ENCODE measurements at places on chromosomes 1 and 21. TPM values are rescaled to one million over a fixed set of nuclear protein-coding genes. Genes with fewer than 3 reads are reported as not detected.

SPRR3 gene
- 1,163 TPM for total RNA-seq

RNF186 gene
- total RNA-seq = not detected

CASZ1 gene
- total RNA-seq = 30.7 TPM

LCE2B gene
- total RNA-seq = not detected

TSSK3 gene
- total RNA-seq = not detected

BATF3 gene
- 7.9 TPM for total RNA-seq

- H3K4me3 ChIP-seq = no peak overlapping the region
- H3K27ac ChIP-seq = no peak overlapping the region
- H3K27me3 ChIP-seq = no peaks in the 10 kb centered on the region
- peaks cover 15% of the 10 kb centered on the region for H3K36me3 ChIP-seq
These were observed 2.3 kb downstream of the FABP3 start for GRCh38 chr1:31370565-31370964.

DNA sequence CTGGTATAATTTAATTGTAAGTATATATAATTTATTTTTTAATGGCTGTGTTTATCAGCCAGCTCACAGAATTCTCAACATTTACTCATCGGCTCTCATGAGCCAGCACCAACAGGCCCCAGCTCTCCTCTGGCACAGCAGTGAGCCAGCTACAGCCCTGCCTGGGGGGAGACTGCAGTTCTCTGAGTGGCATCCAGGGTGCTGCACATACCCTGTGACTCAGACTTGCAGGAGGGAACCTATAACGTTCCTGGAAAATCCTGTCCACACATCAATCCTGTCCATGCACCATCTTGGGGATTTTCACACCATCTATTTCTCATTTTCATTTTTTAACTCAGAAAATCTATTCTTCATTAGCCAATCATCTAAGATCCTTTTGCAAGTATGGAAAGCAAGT, 36.5 kb downstream of the FHAD1 start:
- H3K4me1 ChIP-seq = peaks cover 5% of the 10 kb centered on the region
- H3K27ac ChIP-seq = no peak overlapping the region
- H3K36me3 ChIP-seq = no peaks in the 10 kb centered on the region
- no peak overlapping the region for H3K4me3 ChIP-seq
- no peak for DNase-seq

GRCh38 chr1:203518541-203518940, 24.6 kb downstream of the OPTC start:
- H3K36me3 ChIP-seq = no peaks in the 10 kb centered on the region
- no peak overlapping the region for H3K27ac ChIP-seq
- no peaks in the 10 kb centered on the region for H3K27me3 ChIP-seq
- no peak overlapping the region for H3K4me3 ChIP-seq

- peaks cover 26% of the 10 kb centered on the region for H3K4me1 ChIP-seq
- H3K27me3 ChIP-seq = no peaks in the 10 kb centered on the region
- no peak for DNase-seq
- no peak overlapping the region for H3K4me3 ChIP-seq
- no peaks in the 10 kb centered on the region for H3K36me3 ChIP-seq
These were observed 10.2 kb upstream of the EPHA2 start for GRCh38 chr1:16166117-16166516.

GRCh38 chr1:198629610-198630009, 9.2 kb upstream of the PTPRC start:
- no peaks in the 10 kb centered on the region for H3K27me3 ChIP-seq
- no peak for DNase-seq
- no peak overlapping the region for H3K4me3 ChIP-seq

DNA sequence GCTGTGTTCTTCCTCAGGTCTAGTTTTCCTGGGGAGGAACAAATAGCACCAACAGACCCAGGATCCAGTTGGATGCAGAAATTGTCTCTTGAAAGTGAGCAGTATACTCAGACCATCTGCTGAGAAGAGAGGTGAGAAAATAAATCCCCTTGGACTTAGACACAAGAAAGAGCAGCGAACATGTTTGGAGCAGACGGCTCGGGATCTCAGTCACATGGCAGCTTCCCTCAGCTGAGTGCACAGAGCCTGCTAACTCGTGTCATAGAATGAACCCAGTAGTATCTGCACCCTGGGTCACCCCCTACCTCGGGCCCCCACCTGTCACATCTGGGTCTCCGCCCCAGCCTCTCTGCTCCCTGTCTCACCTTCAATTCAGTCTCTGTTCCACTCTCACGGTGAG, 115.6 kb downstream of the CCDC185 start:
- no peak overlapping the region for H3K4me3 ChIP-seq
- no peaks in the 10 kb centered on the region for H3K27me3 ChIP-seq
- no peak for DNase-seq
- H3K4me1 ChIP-seq = no peaks in the 10 kb centered on the region

DNA sequence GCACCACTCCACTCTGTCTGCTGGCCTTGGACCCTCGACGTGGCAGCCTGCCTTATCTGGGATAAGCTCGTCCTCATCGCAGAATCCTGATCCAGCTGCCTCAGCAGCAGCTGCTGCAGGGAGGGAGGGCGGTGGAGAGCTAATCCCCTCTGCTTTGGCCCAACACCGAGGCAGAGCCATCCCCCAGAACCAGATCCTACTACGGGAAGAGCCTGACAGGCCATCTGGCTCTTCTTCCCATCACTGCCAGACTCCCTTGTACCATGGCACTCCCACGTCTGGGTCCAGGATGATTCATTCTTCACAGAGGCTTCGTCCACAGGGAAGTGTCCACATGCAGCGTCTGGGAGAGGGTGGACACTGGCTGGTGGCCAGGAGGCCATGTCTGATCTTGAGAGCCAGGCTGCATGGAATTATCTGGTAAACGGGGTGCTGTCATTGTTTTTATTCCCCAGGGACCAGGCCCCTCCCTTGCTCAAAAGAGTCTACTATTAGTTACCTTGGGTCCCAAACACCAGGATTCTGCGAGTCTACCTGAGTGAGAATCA, 14.6 kb upstream of the PKP1 start:
- no peaks in the 10 kb centered on the region for H3K36me3 ChIP-seq
- peaks cover 8% of the 10 kb centered on the region for H3K4me1 ChIP-seq
- H3K27ac ChIP-seq = peak overlapping the region; percentile 3
- H3K27me3 ChIP-seq = no peaks in the 10 kb centered on the region
- peak; percentile 95 for DNase-seq

DNA sequence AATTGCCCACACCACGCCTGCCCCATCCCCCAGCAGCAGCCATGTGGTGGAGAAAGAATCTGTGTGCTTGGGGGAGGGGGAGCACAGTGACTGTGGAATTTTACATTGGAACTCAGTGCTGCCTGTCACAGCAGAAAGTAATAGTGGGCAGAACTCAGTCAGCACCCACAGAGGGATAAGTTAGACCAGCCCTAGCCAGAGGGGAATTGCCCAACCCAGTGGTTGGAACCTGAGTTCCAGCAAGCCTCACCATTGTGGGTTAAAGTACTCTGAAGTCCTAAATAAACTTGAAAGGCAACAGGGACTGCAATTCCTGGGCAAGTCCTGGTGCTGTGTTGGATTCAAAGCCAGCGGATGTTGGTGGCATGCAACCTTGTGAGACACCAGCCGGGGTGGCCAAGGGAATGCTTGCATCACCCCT, 88.8 kb downstream of the MRPL39 start:
- H3K4me1 ChIP-seq = no peaks in the 10 kb centered on the region
- no peak overlapping the region for H3K4me3 ChIP-seq
- no peak overlapping the region for H3K27ac ChIP-seq
- H3K27me3 ChIP-seq = no peaks in the 10 kb centered on the region

DNA sequence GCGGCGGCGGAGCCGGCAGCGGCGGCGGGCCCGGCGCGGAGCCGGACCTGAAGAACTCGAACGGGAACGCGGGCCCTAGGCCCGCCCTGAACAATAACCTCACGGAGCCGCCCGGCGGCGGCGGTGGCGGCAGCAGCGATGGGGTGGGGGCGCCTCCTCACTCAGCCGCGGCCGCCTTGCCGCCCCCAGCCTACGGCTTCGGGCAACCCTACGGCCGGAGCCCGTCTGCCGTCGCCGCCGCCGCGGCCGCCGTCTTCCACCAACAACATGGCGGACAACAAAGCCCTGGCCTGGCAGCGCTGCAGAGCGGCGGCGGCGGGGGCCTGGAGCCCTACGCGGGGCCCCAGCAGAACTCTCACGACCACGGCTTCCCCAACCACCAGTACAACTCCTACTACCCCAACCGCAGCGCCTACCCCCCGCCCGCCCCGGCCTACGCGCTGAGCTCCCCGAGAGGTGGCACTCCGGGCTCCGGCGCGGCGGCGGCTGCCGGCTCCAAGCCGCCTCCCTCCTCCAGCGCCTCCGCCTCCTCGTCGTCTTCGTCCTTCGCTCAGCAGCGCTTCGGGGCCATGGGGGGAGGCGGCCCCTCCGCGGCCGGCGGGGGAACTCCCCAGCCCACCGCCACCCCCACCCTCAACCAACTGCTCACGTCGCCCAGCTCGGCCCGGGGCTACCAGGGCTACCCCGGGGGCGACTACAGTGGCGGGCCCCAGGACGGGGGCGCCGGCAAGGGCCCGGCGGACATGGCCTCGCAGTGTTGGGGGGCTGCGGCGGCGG, 1.0 kb downstream of the ARID1A start:
- H3K36me3 ChIP-seq = no peaks in the 10 kb centered on the region
- H3K27me3 ChIP-seq = no peaks in the 10 kb centered on the region
- H3K27ac ChIP-seq = peak overlapping the region; percentile 98
- H3K4me3 ChIP-seq = peak overlapping the region; percentile 90

- H3K36me3 ChIP-seq = no peaks in the 10 kb centered on the region
These were observed 551.1 kb downstream of the MATN1 start for GRCh38 chr1:30172299-30172694.

GRCh38 chr1:9759939-9760338, 63.8 kb downstream of the CLSTN1 start:
- H3K27me3 ChIP-seq = no peaks in the 10 kb centered on the region
- no peak overlapping the region for H3K27ac ChIP-seq
- H3K4me3 ChIP-seq = no peak overlapping the region

GRCh38 chr1:53394306-53394705, 64.9 kb upstream of the DMRTB1 start:
- no peaks in the 10 kb centered on the region for H3K36me3 ChIP-seq
- no peak overlapping the region for H3K27ac ChIP-seq
- DNase-seq = no peak
- no peaks in the 10 kb centered on the region for H3K4me1 ChIP-seq
- no peak overlapping the region for H3K4me3 ChIP-seq
- no peaks in the 10 kb centered on the region for H3K27me3 ChIP-seq

- H3K4me3 ChIP-seq = no peak overlapping the region
- no peaks in the 10 kb centered on the region for H3K36me3 ChIP-seq
- DNase-seq = no peak
- no peaks in the 10 kb centered on the region for H3K27me3 ChIP-seq
- H3K27ac ChIP-seq = no peak overlapping the region
These were observed 593 bp upstream of the CD53 start for GRCh38 chr1:110872366-110872744.

GRCh38 chr1:94676686-94677085, 135.1 kb upstream of the F3 start:
- H3K4me1 ChIP-seq = no peaks in the 10 kb centered on the region
- H3K27ac ChIP-seq = no peak overlapping the region
- no peak for DNase-seq

GRCh38 chr1:225156254-225156653, 226.8 kb downstream of the DNAH14 start:
- no peak overlapping the region for H3K27ac ChIP-seq
- no peaks in the 10 kb centered on the region for H3K4me1 ChIP-seq
- no peak overlapping the region for H3K4me3 ChIP-seq
- DNase-seq = no peak
- no peaks in the 10 kb centered on the region for H3K36me3 ChIP-seq

DNA sequence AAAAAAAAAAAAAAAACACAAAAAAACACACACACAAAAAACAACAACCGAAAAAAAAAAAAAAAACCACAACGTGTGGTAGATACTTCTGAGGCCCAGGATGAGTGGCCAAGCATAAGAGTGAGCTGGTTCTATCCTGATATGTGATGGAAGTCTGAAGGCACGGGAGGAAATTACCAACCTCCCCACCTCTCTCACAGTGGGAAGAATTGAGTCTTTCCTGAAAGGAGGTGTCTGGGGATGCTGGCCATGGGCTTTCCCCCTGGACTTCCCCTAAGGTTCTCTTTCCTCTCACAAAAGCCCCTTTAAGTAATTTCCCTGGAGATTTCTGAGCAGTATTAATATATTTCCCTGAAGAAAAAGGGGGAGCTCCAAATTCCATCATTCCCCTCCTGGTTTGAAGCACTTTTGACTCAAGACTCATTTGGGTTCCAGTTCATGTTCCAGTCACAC, 5.2 kb downstream of the TMCC2 start:
- no peak for DNase-seq
- H3K4me3 ChIP-seq = no peak overlapping the region
- H3K4me1 ChIP-seq = peaks cover 25% of the 10 kb centered on the region

DNA sequence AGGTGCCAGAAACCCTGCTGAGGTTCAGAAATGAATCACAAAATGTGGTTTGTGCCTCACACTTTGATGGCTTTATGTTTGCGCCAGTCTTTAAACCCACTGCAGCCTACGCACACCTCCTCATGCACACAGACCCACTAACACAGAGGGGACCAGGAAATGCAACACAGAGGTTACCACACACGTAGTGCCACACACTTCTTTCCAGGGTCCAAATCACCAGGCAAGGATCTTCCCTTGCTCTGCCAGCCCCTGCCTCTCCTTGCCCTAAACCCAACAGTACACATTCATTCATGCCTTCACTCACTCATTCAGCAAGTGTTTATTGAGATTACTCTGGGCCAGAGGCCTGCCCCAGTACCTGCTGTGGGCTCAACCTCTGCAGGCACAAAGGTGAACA, 17.5 kb downstream of the MAB21L3 start:
- DNase-seq = peak; percentile 78
- no peak overlapping the region for H3K27ac ChIP-seq
- H3K27me3 ChIP-seq = no peaks in the 10 kb centered on the region
- H3K36me3 ChIP-seq = no peaks in the 10 kb centered on the region
- peaks cover under 1% of the 10 kb centered on the region for H3K4me1 ChIP-seq

GRCh38 chr1:154191990-154192461, at the start of gene TPM3:
TPM3 (minus strand) TSS chr1:154192100; CDS start chr1:154192018, 82 bp downstream.
- no peaks in the 10 kb centered on the region for H3K27me3 ChIP-seq
- DNase-seq = no peak
- H3K27ac ChIP-seq = peak within 1 kb of the TSS; percentile 42
- peaks cover 14% of the 10 kb centered on the region for H3K4me1 ChIP-seq
- H3K4me3 ChIP-seq = no peak within 1 kb of the TSS

DNA sequence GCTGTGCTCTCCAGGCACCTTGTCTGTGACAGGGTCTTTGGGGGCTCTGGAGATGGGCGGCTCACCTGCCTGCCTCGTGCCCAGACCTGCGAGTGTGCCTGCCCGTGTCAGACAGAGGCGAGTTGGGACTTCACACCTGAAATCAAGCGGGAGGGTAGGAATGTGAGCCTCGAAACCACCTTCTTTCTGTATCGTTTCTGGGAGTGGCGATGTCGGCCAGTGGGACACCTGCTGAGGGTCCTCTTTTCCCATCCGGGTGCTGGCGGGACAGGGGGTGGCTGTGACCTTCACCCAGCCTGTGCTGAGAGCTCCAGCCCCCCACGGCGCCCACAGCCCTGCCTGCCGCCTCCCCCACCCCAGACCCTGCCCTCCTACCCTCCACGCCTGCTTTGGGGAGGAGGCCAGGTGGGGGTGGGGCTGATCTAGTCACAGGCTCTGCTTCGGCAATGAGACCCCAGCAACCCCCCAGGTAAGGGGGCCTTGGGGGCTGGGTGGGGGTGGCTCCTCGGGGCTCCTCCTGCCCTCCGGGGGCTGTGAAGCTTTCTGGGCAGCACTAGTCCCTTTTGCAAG, 15.6 kb upstream of the FAAP20 start:
- H3K27me3 ChIP-seq = no peaks in the 10 kb centered on the region

- no peak for DNase-seq
- no peak overlapping the region for H3K27ac ChIP-seq
These were observed 8.3 kb downstream of the RNASEL start for GRCh38 chr1:182580736-182581135.

Measured in vagina (tissue), 2 donors.